ENCODE measurements at places on chromosomes 1 and 21.

DNA sequence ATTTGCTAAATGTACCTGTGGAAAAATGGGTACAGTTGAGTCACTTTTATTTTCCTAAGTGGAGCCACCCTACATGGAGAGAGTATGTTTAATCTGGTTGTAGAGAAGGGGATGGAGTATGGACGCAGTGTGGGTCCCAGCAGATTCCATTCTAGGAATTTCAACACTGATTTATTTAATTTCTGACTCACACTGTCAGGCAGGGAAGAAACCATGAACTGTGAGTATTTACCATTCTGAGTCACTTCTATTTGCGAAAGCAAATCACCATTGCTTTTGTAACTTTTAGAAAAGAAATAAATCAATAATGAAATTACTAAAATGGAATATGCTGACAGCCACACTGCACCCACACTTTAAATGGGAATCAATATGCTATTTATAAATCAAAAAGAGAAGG, 339.0 kb downstream of the DSCAM start:
- DNase-seq = no peak

- DNase-seq = no peak
Measured at GRCh38 chr1:166840309-166841274, 1.3 kb downstream of the POGK start.

DNA sequence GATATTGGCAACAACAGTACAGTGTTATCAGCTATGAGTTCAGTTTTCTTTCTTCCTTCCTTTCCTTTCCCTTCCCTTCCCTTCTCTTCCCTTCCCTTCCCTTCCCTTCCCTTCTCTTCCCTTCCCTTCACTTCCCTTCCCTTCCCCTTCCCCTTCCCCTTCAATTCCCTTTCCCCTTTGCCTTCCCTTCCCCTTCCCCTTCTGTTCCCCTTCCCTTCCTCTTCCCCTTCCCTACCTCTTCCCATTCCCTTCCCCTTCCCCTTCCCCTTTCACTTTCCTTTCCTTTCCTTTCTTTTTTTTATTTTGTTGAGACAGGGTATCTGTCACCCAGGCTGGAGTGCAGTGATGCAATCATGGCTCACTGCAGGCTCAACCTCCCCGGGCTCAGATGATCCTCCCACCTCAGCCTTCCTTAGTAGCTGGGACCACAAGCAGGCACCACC, 72.3 kb upstream of the CAPZB start:
- no peak for DNase-seq

GRCh38 chr1:19121192-19121591, 88.9 kb downstream of the UBR4 start:
- DNase-seq = no peak

- DNase-seq = no peak
Measured at GRCh38 chr1:243799908-243800307, 50.1 kb downstream of the AKT3 start.

Data from stimulated activated CD8-positive, alpha-beta memory T cell treated with anti-CD3 and anti-CD28 coated beads, Interleukin-7, amount 100 ng/mL, for 48 hours (primary cell).